ENCODE measurements at places on chromosomes 6 and 20.

GRCh38 chr6:38432479-38432878 lies 207.2 kb downstream of the BTBD9 start:
- DNase-seq, result no peak

DNA sequence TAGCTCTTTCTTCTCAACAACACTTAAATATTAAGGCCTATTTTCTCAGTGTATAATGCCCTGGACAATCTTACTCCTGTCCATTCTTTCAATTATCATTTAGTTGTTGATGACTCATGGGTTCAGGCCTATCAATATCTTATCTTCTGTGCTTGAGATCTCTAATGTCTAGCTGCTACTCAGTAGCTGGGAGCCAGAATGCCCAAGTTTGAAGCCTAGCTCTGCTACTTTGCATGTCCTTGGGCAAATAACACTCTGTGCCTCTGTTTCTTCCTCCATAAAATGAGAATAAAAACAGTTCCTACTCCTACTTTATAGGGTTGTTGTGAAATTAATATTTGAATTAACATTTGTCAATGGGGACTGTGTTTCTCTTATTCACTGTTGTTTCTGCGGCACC lies 69.5 kb downstream of the MAN1A1 start:
- DNase-seq, result no peak

- no peak for DNase-seq
These were observed 57.3 kb upstream of the TRAF3IP2 start for GRCh38 chr6:111662794-111663593.

DNA sequence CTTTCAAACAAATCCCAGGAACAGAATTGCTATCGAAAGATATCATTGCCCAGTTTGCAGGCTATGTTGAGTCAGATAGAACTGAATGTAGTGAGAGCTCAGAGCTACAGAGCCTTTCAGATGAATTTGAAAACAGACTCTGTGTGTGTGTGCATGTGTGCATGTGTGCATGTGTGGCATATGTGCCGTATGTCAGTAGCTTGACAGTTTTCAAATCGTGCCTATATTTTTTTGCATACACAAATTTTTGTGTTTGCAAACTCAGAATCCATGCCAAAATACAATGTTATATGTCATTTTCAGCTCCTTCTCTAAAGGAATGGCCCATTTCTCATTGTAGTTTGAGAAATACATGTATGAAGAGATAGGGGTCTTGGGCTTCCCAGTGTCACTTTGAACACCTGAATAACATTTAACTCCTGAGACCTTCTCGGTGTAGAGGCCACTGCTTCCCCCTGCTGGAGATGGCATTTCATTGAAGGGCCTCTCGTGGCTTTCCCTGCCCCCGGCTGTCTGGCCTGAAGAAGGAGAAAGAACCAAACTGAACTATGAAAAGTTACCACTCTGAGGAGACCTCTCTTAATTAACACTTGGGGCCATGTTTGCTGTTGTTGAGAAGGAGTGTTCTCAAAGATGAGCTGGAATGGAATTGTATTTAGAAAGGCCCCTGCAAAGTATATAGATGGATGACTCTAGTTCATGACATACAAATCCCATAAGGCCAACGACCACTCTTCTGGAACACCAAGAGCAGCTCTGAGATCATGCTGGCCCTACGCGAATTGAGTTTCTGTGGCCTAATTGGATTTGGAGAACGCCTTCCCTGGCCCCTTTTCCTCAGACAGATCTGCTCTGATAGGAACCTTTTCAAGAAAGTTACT lies 58.7 kb downstream of the VAPB start:
- peak; percentile 37 for DNase-seq

DNA sequence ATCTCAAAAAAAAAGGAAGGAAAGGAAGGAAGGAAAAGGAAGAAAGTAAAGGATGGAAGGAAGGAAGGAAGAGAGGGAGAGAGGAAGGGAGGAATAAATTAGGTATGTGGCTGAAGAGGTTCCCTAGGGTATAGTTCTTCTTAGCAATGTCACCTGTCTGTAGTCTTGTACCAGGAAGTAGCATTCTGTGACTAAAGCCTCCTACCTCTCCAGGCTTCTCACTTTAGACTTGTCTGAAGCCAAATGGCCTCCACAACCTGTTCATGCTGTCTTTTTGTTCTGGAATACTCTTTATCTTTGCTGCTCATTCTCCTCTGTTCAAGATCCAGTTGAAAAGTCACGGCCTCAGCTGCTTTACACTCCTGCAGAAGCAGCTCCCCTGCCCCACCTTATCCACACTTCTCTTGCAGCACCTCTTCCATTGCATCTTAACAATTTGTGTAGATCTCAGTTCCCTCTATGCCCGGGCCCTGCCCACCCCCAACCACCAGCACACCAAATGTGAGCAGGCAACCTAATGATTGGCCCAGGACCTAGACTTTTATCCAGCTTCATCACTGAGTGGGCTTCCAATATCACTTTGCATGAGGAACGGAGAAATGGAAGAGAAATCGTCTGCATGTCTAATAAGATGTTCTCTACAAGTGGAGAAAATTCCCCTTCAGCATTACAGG lies 19.1 kb downstream of the GCNT2 start:
- no peak for DNase-seq

- no peak for DNase-seq
These were observed 44.6 kb upstream of the LRFN2 start for GRCh38 chr6:40631744-40632143.

- DNase-seq, result no peak
These were observed 6.8 kb upstream of the USP49 start for GRCh38 chr6:41901882-41902519.

- DNase-seq, result no peak
These were observed 15.5 kb downstream of the EEF1E1 start for GRCh38 chr6:8086755-8087306.

DNA sequence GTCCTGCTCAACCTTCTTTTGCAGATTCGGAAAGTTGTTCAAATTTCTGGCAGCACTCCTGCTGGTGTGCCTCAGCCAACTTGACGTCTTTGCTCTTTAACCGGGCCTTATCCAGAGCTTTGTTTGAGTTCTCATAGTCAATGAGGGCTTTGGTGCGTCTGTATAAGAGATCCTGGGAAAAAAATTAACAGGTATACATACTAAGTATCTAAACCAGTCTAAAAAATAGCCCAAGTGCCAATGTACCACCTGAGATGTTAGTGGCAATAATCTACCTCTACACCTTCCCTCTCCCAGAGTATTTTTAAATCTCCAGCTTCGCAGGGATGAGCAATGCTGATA lies 21.1 kb downstream of the SNX5 start:
- no peak for DNase-seq

DNA sequence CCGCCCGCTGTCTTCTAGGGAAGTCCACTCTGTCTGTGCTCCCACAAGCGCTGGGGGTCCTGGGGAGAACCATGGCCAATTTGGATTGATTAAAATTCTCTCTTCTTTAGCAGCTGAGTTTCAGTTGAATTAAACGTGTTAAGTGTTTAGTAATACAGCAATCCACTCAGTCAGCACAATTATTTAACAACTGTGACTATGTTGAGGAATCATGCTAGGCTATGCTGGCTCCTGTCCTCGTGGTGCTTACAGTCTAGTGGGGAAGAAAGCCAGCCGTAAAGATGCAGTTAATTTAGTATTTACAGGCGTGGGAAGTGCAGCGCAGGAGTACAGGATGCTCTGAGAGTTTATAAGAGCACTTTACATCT lies 88.9 kb upstream of the FOXP4 start:
- DNase-seq, result no peak

DNA sequence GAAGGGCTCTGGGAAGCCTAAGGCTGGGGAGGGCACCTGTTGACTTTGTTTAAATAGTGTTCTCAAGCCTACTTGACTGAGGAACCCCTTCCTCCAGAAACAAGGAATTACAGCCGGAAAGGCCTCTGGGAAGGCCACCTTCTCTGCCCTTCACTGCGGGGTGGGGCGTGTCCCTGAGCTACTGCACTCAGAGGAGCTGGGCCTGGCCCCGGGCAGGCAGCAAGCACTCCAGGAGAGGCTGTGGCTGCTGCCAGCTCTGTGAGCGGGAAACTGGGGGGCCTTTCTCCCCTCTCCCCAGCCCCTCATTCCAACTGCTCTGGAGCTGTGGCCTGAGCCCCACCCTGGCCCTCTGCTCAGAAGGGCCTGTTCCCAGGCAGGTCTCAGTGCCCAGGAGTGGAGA lies 4.0 kb upstream of the OSBPL2 start:
- DNase-seq, result no peak

GRCh38 chr20:61736751-61737310 lies 328.9 kb downstream of the TAF4 start:
- DNase-seq, result no peak

DNA sequence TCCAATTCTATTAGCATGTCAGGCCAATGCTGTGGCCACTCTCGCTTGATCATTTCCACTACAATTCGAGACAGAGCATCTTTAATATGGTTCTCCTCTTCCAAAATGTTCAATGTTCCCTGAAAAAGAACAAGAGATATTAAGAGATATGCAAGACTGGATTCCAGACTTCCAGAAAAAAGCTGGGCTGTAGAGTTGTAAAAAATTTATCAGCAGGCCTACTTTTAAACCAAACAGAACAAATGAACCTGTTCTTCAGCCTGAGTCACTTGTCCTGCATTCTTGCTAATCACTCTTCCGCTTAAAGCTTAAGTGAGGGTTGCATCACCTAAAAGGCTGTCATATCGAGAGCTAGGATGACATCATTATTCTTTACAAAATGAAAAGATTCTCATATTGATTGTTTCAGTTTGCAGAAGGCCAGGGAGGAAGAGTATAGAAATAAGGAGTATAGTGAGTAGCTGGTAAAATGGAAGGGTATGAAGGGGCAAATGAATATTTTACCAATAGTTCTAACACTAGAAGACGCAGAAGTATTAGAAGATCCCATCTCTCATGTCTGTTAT lies 4.9 kb downstream of the XPO5 start:
- DNase-seq, result no peak

- DNase-seq, result no peak
These were observed 147.6 kb upstream of the TAB2 start for GRCh38 chr6:149169761-149170511.

- no peak for DNase-seq
These were observed 60.2 kb downstream of the NOL4L start for GRCh38 chr20:32524829-32525501.

- no peak for DNase-seq
These were observed 600.8 kb downstream of the MEI4 start for GRCh38 chr6:78253618-78254017.

DNA sequence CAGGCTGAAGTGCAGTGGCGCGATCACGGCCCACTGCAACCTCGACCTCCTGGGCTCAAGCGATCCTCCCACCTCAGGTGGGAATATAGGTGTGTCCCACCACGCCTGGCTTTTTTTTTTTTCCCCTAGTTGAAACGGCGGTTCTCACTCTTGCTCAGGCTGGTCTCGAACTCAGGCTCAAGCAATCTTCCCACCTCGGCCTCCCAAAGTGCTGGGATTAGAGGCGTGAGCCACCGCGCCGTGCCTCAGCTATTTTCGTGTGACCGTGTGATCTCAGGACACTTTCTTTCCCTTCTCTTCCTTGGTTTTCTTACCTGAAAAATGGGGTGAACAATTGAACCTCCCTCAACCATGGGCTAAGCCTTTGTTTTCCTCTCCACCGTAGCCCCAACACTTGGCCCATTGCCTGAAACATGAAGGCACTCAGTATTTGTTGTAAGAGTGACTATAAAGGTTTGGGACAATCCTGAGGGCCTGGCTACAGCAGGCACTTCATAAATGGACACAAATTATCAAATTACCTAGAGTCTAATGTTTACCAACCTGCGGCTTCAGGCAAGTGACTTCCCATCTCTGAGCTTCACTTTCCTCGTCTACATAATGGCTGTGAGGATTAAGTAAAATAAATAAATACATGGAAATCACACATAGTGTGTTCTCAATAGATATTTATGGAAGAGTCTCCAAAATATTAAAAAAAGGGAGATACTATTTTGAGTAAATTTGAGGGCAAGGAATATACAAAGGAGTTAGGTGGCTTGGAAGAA lies 31.4 kb upstream of the ID1 start:
- no peak for DNase-seq

- no peak for DNase-seq
These were observed 577 bp upstream of the FOXF2 start for GRCh38 chr6:1388630-1389368.

GRCh38 chr20:41165001-41165882 lies 27.9 kb downstream of the PLCG1 start:
- no peak for DNase-seq

- no peak for DNase-seq
These were observed 226.4 kb upstream of the PLCB4 start for GRCh38 chr20:8842525-8842924.

DNA sequence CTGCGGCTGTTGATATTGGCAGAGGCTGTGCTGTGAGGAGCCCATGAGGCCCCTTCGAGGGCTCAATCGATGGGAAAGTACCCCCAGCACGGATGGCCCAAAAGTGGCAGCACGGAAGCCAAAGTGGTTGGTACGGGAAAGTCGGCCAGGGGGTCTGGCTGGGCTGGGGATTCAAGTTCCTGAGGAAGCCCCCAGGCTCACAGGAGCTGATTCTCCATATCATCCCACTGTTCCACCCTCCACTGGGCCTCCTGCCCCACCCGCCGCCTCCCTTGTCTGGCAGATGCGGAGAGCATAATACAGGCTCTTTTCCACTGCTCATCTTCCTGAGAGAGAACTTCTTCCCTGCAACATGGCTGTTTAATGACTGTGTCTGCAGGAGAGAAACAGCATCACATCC lies 217.8 kb upstream of the CST7 start:
- DNase-seq, result no peak

DNA sequence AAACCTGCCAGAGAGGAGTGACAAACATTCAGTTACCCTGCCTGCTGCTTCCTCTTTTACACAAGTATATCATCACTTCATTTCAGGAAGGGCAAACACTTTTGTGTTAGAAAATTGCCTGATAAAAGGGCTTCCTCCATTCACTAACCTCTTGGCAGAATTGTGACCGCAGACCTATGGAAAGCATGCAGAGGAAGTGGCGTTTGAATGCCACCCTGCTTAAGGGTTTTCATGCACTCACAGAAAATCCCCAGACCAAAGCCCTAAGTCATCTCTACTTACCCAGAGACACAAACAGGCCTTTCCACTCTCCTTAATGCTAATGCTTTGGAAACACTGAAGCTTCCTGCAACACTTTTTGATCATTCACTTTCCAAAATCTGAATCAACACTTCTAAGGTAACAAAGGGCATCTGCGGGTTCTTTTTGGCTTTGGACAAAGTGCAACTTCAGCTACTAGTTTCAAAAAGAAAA lies 22.1 kb upstream of the RALGAPA2 start:
- DNase-seq, result no peak

GRCh38 chr6:46015119-46015968 lies at the start of gene CLIC5:
Gene CLIC5 (minus strand): TSS chr6:46015860. CDS start chr6:46015542, 318 bp downstream.
- DNase-seq, result no peak

- DNase-seq, result no peak
These were observed 30.2 kb downstream of the CCDC170 start for GRCh38 chr6:151524059-151524458.

DNA sequence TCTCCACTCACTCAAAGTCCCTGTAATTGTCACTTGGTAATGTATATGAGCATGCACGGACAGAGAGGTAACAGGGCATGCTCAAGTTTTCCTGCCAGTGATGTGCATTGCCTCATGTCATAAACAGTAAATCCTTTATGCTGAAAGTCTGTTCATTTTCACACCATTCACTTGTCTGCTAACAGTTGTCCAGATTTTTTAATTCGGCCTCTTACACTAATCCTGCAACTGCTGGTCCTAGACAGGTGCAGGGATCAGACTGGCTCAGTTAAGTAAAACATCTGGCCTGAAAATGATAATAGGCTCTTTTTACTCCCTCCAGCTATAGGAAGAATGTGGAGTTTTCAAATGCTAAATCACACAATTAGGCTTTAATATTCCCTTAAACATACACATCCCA lies 185.4 kb upstream of the VGLL2 start:
- no peak for DNase-seq
